ENCODE measurements at places on chromosomes 12 and 14.

DNA sequence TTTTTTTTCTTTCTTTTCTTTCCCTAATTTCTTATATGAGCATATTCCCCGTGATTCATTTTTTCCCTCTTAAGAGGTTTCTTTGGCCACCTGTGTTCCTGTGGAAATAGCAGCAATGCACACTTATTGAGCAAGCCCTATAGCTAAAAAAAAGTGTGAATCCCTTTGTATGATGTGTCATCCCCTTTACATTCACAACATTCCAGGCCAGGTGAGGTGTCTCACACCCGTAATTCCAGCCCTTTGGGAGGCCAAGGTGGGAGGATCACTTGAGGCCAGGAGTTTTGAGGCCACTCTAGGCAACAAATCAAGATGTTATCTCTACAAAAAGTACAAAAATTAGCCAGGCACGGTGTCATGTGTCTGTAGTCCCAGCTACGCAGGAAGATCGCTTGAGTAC lies 700.4 kb upstream of the TBX3 start:
- no peak for DNase-seq

GRCh38 chr12:123945287-123946151 lies 27.1 kb downstream of the CCDC92 start:
- no peak for DNase-seq

DNA sequence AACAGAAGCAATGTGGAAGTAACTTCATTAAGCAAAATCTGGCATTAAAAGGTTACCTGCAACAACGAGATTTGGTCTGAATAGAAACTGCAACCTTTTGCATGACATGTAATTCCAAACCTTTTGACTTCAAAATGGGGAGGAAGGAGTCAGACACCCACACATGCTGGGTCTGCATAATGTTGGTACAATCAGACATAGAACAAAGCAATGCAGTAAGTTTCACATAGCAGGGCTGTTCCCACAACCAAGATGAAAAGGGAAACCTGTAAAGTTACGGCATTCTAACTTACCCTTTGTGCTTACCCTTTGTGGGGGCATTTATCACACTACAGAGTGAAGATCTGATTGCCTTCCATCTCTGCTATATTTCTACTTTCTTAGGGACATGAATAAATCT lies 10.1 kb upstream of the SLC35F4 start:
- DNase-seq, result no peak

DNA sequence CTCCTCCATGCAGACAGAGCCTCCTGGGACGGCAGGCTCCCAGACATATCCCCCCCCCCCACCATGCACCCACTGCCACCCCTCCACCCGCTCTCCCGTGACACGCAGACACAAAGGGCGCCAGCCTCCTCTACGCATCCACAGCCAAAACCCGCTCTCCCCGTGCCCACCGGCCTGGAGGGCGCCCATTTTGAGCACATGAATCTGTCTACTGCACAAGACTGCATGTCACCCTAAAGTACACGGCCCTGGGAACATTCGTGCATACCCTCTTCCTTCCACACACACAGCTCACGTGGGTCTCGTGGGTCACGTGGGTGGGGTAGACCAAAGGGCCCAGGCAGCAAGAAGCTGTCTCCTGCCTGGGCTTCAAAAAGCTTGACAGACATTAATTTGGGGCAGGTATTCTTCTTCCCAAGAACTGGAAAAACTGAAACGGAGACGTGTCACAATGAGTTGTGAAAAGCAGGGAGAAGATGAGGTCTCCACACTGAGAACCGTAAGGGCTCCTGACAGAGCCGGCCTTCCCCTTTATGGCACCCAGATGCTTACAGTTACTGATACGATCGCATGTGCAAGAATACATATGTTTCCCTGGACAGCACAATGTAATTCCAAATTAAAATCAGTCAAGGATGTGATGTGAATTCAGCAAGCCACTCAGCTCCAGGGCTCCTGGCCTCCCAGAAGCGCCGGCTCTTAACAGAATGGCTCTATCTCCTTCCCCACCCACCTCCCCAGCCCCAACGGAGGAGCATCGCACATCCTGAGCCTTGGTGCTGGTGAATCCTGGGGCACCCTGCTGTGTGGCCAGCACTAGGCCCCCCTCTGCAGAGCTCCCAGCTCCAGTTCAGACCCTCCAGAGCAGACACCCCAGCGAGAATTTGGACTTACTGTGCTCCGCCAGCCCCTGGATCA lies 1.9 kb downstream of the TGFB3 start:
- DNase-seq, result no peak

GRCh38 chr12:13061377-13061776 lies 17.2 kb downstream of the FAM234B start:
- DNase-seq, result no peak

GRCh38 chr12:118059341-118060191 lies 1.4 kb downstream of the WSB2 start:
- no peak for DNase-seq

- no peak for DNase-seq
Observed at GRCh38 chr12:132084621-132085290, 59.4 kb downstream of the DDX51 start.

- DNase-seq, result no peak
Observed at GRCh38 chr12:118187751-118188435, 52.0 kb downstream of the PEBP1 start.

GRCh38 chr12:2768224-2768961 lies 26.4 kb upstream of the FKBP4 start:
- no peak for DNase-seq

- no peak for DNase-seq
Observed at GRCh38 chr12:116354950-116355783, 77.7 kb upstream of the MED13L start.

DNA sequence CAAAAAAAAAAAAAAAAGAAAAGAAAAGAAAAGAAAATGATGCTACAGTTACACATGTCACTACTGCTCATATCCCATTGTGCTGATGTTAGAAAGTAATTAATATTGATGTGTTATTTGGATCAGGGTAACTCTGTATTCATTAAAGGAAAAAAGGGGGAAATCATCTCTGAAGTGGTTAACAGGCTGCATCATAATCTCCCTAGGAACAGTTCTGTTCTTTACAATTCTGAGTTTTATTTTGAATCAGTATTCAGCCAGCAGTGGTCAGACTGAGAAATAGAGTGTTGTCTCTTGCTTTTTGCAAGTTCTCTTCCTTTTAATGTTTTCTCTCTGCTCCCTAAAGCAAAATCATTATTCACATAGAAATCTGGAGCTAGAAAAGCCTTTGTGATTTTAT lies 128.6 kb upstream of the CRY1 start:
- DNase-seq, result no peak

- DNase-seq, result no peak
Observed at GRCh38 chr14:55107766-55108554, 21.1 kb upstream of the LGALS3 start.

DNA sequence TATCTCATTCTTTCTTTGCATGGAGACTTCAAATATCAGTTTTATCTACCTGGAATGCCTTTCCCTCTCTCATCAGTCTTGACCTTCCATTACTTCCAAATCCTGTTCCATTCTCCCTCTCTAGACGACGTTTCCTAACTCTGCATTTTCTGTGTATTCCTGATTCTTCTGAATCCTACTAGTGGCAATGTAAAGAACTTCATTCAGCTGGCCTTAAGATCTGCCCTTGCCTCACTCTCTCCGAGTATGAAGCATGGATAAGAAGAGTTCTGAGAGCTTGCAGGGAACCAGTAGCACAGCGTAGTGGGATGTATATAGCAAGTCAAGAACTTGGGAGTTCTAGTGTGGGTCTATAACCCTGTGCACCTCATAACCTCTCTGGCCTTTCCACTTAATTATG lies 68.5 kb upstream of the HOXC13 start:
- DNase-seq, result no peak

- no peak for DNase-seq
Observed at GRCh38 chr14:21385188-21385904, 1.5 kb upstream of the SUPT16H start.

DNA sequence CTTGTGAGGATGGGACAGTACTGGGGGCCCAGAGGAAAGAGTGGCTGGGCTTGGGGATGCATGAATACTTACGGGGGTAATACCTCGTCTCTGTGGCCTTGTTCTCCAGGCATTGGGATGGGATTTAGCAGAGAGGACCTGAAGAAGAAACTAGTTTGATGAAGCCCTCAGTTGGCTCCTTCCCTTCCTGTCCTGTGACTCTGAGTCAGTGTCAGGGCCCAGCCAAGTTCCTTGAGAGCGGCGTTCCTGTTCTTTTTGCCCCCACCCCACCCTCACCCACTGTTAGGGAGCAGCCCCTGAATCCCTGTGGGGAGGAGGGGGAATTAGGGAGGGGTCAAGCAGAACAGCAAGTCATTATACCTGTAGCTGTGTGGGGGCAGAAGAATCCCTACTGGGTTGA lies 5.2 kb upstream of the LRP1-AS start:
- no peak for DNase-seq

- no peak for DNase-seq
Observed at GRCh38 chr12:74578486-74578885, 40.9 kb downstream of the ATXN7L3B start.

- DNase-seq, result no peak
Observed at GRCh38 chr14:51202914-51203665, 37.0 kb upstream of the TMX1 start.

DNA sequence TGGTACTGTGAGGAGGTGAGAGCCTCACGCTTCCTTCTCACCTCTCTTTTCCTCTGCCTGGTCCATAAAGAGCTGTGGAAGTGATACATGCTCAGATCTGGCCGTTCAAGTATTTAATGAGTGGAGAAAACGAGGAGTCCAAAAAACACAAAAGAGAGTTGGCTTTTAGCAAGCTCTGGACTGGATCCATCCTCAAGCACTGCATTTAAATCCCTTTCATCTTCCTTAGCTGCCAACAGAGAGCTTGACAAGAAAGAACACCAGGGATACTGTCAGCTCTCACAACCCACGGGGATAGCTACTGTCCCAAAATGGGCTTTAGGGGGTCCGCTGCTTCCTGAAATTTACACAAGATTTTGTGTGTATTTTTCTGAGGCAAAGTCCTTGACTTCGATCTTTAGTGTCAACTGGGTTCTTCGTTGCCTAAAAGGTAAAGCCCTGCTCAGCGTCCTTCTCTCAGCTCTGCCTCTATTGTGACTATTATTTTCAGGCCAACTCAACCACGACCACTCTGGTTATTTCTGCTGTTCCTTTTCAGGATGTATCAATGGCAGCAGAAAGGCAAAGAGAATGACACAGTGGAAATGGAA lies 120.9 kb downstream of the TMTC1 start:
- DNase-seq, result no peak

GRCh38 chr14:31336646-31337045 lies 83.7 kb downstream of the HEATR5A start:
- no peak for DNase-seq

GRCh38 chr12:57571926-57572762 lies 18.8 kb upstream of the PIP4K2C start:
- DNase-seq, result no peak

DNA sequence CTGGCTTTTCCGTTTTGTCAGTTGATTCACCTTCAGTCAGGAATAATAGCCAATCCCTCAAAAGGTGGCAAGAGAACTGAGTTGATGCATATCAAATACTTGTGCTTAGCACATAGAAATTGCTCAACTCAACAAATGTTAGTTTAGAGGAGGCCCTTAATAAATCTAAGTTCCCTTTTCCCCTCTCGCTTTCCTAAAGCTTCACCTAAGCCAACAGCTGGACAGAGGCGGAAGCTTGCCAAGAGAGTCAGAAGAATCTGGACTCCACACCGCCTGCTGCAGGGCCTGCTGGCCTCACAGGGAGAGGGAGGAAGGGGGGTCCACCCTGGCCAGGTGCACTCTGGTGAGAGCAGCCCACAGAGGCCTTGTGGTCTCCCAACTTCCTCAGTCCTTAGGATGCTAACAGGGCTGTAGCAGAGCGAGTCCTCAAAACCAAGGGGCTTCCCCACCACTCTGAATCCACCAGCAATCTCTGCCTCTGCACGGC lies 213.1 kb downstream of the CHST11 start:
- DNase-seq, result no peak

- DNase-seq, result no peak
Observed at GRCh38 chr12:15545334-15545733, 223.0 kb downstream of the PTPRO start.

GRCh38 chr14:54127526-54127925 lies 170.9 kb upstream of the BMP4 start:
- DNase-seq, result no peak

- no peak for DNase-seq
Observed at GRCh38 chr12:64633940-64634337, 23.6 kb downstream of the RASSF3 start.

- no peak for DNase-seq
Observed at GRCh38 chr12:38392554-38393144, 76.1 kb downstream of the ALG10B start.

DNA sequence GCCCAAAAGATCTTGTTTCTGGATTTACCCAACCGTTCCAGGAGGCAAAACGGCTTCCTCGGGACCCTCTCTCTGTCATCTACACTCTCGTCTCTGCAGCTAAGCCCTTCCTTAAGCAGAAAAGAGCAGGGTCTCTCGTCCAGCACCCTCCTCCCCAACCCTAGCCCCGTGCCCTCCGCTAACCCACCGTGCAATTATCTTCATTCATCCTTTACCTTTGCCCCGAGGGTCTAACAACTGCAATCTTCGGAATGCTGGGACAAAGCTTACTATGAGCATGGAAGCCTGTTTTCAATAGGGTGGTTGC lies 276 bp upstream of the BMAL2 start:
- DNase-seq, result no peak

DNA sequence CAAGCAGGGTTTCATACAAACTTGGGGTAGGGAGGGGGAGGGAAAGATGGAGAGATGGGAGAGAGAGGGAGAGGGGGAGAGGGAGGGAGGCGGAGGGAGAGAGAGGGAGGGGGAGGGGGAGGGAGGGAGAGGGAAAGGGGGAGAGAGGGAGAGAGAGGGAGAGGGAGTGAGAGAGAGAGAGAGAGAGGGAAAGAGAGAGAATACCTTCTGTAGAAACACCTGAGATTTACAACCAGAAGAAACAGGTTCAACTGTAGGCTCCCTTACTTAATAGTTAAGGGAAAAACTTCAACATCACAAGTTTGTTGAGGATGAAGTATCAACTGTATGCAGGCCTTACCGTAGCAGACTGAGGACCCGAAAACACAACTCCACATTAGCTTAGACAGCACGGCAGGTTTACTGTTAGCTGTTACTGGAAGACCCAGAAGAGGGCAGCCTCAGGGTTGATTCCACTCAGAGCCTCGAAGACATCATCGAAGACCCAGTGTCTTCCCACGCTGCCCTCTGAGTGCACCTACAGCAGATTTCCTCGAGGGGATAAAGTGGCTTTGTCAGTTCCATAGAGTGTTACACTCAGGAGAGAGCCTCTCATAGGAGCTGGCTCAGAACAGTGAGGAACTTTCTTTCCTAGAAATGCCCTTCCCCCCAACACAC lies 72.4 kb downstream of the NT5DC3 start:
- DNase-seq, result no peak

GRCh38 chr12:31002361-31002725 lies 71.3 kb upstream of the DDX11 start:
- DNase-seq, result no peak

- DNase-seq, result no peak
Observed at GRCh38 chr14:54627540-54628363, 60.8 kb downstream of the SAMD4A start.

DNA sequence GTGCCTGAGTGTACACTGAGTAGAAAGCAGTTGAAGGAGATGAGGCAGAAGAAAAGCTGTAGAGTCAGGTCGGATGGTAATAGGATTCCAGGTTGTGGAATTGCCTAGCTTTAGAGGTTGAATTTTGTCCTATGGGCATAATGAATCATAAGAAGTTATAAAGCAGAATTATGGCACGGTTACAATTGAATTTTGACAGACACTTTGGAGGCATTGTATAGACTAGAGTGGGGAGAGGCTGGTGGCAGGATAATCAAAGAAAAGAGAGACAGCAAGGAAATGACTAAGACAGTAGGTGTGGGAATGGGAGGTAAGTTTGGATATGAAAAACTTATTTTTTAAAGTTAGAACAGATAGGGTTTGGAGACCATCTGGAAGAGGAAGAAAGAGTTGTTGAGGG lies 102.6 kb downstream of the NTN4 start:
- no peak for DNase-seq

All from stimulated activated CD8-positive, alpha-beta memory T cell treated with anti-CD3 and anti-CD28 coated beads, Interleukin-4, amount 100 ng/mL, for 1 hour (primary cell).